ENCODE measurements at places on chromosomes 3 and 15.
A peak's percentile ranks its signal among the peaks of the same experiment; 100 is the strongest.

DNA sequence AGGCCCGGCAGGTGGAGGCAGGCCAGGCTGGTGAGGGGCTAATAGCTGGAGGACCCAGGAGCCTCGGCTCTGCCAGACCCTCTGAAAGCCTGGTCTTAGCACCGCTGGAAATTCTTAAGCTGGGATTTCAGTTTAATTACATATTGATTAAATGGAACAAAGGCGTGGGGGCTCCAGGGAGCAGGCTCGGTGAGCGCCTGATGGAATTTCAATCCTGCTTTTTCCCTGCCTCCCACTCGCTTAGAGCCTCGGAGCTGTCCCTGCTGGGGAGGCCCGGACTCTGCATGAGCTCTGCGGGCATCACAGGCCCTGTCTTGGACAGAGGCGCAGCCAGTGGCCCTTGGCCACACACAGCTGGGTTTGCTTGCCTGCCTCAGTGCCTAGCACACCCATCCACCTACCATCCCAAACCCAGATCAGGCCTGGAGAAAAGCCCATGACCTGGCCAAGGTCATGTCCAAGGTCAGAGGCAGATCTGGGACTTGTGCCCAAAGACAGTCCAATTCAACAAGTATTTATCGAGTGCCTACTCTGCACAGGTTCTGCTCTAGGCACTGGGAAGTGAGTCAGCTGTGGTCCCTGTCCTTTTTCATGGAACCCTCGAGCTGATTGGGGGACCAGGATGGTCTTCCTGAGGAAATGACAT, 40.6 kb downstream of the LINGO1 start:
- no peak for DNase-seq

GRCh38 chr15:22968366-22968765, 11.8 kb downstream of the CYFIP1 start:
- no peak for DNase-seq

- DNase-seq = no peak
Measured at GRCh38 chr3:195883160-195883559, 25.2 kb downstream of the TNK2 start.

- peak; percentile 3 for DNase-seq
Measured at GRCh38 chr3:185825639-185826481, 1.0 kb upstream of the IGF2BP2 start.

- peak; percentile 57 for DNase-seq
Measured at GRCh38 chr3:187165144-187165543, 25.8 kb upstream of the RPL39L start.

DNA sequence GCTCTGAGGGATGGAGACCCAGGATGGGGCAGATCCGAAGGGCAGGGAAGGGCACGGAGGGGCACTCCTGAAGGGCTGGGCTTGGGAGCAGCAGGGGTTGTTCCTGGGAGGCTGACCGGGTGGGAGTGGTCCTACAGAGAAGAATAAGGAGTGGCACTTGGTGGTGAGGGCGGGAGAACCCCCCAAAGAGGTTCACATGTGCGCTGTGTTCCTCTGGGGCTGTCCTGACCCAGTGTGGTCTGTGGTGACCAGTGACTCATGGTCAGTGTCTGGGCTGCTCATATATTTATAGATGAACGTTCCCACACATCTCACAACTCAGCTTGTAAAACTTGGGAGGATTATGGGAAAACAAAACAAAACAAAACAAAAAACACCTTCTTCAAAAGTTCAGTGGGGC, 10.0 kb downstream of the TRPM1 start:
- no peak for DNase-seq

DNA sequence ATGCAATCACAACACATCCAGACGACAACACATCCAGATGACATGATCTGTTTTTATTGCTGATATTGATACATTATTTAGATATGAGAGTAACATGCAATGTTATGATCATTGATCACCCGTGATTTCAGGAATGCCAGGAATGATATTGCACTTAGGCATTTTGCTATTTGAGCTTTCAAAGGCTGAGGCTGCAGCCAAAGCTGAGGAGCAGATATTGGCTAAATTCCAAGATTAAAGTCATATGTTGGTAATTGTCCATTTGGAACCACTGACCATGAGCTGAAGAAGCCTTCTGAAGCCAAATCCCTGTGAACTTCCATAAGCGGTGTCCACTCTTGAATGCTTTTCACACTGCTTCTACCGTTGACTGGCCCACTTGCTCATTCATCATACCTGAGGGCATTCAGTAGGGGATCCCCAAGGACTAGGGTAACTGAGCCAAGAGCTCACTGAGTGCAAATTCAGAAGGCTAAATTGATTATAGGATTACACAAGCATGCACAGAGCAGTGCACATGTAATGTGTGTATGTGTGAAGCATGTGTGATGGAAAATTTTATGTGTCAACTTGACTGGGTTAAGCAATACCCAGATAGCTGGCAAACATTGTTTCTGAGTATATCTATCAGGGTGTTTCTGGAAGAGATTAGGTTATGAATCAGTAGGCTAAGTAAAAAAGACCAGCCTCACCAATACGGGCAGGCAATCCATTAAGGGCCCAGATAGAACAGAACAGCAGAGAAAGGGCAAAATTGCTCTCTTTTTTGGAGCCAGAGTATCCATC, 92.1 kb upstream of the PLAAT1 start:
- DNase-seq = no peak

DNA sequence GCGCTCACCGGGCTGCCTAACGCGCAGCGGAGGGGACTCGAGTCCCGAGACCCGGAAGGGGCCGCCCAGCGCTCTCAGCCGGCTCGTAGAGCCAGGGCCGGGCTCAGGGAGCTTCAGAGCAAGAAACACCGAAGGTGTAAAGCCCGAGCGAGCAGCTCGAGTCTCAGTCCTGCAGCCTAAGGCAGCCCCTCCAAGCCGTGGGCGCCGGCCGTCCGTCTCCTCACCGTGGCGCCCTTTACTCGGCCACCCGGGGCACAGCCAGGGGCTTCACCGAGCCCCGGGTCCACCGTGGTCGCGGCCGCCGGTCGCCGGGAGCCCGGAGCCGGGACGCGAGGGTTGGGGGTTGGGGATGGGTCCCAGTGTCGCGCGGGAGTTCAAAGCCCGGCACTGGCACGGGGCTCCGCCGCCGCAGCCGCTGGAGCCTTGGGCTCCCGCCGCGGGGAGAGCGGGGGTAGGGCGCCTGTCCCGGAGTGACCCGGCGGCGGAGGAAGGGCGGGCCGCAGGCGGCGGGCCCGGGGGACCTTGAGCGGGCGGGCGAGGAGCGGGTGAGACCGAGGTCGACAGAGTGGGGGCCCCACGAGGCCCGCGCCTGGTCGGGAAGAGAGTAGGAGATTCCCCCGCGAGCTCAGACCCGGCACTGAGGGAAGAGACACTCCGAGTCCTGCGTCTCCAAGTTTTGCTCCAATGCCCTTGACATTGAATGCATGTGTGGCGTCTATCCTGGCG, 26.9 kb upstream of the THRB start:
- peak; percentile 64 for DNase-seq

DNA sequence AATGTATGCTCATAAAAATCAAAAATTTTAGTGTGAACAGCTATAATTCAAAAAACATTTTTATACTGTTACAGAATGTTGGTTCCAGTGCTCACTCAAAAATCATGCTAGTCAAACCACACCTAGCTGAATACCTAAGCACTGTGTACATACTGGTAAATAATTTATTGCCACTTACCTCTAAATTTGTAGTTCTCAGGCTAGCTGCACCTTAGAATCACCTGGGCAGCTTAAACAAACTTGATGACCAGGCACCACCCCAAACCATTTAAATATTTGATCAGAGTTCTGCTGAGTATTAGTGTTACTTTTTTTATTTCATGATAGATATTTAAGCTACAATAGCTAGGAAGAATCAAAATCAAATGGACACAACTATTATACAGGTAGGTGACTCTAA, 32.3 kb upstream of the TMCO5A start:
- DNase-seq = no peak

DNA sequence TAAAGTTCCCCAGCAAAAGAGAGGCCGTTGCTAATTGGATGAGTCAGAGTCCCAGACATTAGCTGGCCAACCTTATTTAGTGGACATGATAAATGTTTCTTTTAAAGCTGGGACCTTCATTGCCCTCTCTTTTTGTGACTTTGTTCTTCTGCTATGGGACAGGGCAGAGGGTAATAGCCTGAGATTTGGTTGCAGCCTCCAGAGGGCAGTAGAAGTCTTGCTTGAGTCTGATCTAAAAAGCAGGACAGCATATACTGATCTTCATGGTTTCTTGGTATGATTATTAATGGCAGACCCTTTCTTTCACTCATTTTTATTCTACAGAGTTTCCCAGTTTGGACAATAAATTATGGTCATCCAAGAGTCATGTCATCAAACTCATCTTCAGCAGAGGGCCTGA, 25.1 kb upstream of the ZKSCAN7 start:
- peak; percentile 20 for DNase-seq

- DNase-seq = no peak
Measured at GRCh38 chr3:108300103-108300849, 3.9 kb downstream of the HHLA2 start.

DNA sequence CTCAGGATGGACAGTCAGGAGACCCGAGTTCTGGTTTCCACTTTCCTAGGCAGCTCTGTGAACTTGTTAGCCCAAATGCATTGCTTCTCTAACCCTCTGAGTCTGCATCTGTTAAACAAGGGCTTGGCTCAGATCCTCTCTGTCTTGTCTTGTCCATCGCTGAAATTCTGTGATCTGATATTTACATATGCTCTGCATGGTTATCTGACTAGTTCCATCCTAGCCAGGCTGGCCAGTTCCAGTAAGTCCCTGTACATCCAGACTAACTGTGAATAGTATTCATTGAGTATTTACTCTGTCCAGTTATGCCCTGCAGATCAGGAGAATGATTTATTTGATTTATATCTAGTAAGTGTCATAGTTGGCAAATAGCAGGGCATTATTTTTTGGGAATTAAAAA, 27.0 kb upstream of the SV2B start:
- DNase-seq = no peak

GRCh38 chr15:33941279-33942063, 26.8 kb upstream of the CHRM5 start:
- no peak for DNase-seq

- DNase-seq = no peak
Measured at GRCh38 chr15:38304481-38304880, 51.8 kb downstream of the SPRED1 start.

DNA sequence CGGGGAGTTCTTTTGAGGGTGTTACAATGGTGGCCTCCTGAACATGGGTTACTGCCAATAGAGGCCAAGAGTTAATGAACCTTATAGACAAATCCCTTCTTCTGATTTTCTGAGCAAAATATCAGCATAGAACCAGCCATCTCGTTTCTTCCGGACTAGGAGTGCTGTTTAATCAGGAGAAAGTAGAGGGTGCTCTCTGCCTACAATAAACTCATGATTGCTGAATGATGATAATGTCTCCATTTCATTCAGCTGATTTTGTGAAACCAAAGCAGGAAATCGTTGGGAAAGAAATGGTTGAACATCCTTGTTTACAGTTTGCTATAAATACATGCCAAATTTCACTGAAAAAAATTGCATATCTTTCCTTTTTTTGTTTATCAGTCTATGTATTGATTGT, 142.8 kb upstream of the PLSCR5 start:
- DNase-seq = no peak

DNA sequence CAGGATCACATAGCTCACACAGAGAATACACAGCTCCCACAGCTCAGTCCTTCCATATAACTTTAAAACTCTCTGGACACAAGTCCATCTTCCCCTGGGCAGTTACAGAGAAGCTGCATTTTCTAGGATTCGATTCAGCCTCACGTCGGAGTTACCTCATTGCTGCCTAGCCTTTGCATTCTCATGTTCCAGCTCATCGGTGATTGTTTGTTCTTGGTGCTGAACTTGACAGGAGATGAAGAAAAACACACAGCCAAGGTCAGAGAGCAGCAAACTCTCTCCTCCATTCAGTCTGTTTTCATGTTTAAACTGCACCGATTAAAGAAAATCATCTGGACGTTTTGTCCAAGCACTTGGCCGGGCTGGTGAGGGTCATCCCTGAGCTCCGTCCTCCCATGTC, 375.5 kb upstream of the CFAP20DC start:
- DNase-seq = no peak

DNA sequence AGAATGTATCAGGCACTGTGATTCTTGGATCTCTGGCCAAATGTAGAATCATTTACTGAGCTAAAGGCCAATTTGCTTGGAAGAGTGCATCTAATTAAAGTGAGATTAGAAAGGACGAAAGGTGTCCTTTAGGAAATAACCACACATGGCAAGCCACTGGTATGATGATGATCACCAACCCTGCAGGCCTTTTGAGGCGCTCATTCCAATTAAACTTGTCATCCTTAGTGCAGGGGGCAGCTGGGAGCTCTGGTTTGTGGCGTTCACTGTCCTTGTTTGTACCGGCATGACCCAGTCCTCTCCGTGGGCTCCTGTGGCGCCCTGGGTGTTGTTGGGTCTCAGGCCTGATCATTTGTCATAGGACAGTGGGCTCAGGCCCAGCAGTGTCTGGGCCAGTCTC, 11.0 kb downstream of the LIMD1 start:
- no peak for DNase-seq

DNA sequence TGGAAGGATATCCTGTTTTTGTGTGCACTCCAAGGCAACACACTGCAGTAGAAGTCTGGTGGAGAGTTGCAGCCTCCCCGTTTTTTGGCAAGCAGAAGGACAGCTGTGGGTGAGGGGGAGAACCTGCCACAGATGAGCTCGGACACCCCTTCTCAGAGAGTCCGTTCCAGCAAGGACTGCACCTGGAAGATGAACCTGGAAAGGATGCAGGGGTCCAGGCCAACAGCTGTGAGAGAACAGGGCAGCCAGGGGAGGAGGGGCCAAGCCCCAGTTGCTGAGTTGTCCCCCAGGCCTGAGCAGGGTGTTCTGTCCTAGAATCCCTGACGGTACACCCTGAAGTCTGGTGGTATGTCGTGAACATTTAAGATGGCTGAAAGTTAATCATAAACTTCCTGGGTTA, 30.2 kb downstream of the ZXDC start:
- DNase-seq = no peak

DNA sequence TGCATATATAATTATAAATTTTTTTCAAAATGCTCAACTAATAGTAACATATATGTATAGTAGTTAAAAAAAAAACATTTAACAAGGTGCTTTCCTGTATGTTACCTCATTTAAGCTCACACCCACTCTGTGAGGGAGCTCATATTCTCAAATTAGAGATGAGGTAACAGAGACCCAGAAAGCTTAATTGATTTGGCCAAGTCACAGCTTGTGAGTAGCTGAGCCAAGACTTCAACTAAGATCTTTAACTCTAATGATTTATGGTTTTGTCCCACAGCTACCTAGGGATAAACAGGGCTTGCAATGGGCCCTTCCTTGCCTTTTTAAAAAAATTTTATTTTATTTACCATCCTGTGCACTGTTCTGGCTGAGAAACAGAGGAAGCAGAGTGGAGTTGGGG, 230.0 kb upstream of the GOLIM4 start:
- no peak for DNase-seq

GRCh38 chr3:143120716-143121240, 1.2 kb downstream of the CHST2 start:
- peak; percentile 51 for DNase-seq

- DNase-seq = no peak
Measured at GRCh38 chr3:37910671-37911400, 49.2 kb downstream of the CTDSPL start.

All from germinal center (tissue), 1 donor.